ENCODE measurements at places on chromosomes 4 and X. TPM values are rescaled to one million over a fixed set of nuclear protein-coding genes. Genes with fewer than 3 reads are reported as not detected.

TLR10 gene
- total RNA-seq: not detected

UCP1 gene
- total RNA-seq: not detected

ZCCHC12 gene
- not detected for total RNA-seq

FGFBP1 gene
- total RNA-seq: not detected

MOSPD2 gene
- 12.1 TPM for total RNA-seq

UGT2A1 gene
- total RNA-seq: not detected

MTNR1A gene
- not detected for total RNA-seq

CSAG3 gene
- not detected for total RNA-seq

UGT2B10 gene
- not detected for total RNA-seq

C4orf51 gene
- total RNA-seq: not detected

SAGE1 gene
- total RNA-seq: not detected

GRSF1 gene
- 56.0 TPM for total RNA-seq

IL13RA2 gene
- 0.22 TPM for total RNA-seq

MAGEB1 gene
- total RNA-seq: not detected

CEP135 gene
- 6.6 TPM for total RNA-seq

SOD3 gene
- total RNA-seq: under 0.01 TPM

PCDH18 gene
- 0.34 TPM for total RNA-seq

TMEM255A gene
- total RNA-seq: not detected

GPM6B gene
- total RNA-seq: 0.11 TPM

DKK2 gene
- total RNA-seq: under 0.01 TPM

SYN1 gene
- total RNA-seq: 0.17 TPM

CENPVL1 gene
- not detected for total RNA-seq

AASDH gene
- 14.0 TPM for total RNA-seq

GUF1 gene
- 10.5 TPM for total RNA-seq

ZDHHC15 gene
- not detected for total RNA-seq

CTAG2 gene
- not detected for total RNA-seq

GABRA4 gene
- total RNA-seq: not detected

ASIC5 gene
- total RNA-seq: not detected

TAF1 gene
- total RNA-seq: 39.1 TPM

USP46 gene
- total RNA-seq: 12.1 TPM

TLR1 gene
- total RNA-seq: 5.5 TPM

RPL36A gene
- total RNA-seq: 277 TPM

TSPAN5 gene
- 141 TPM for total RNA-seq

ABLIM2 gene
- 1.5 TPM for total RNA-seq

PGRMC2 gene
- total RNA-seq: 13.1 TPM

REELD1 gene
- total RNA-seq: not detected

KDM6A gene
- total RNA-seq: 28.1 TPM

NRK gene
- 0.22 TPM for total RNA-seq

TCEAL6 gene
- not detected for total RNA-seq

RBMXL3 gene
- not detected for total RNA-seq

TMEM150C gene
- 8.3 TPM for total RNA-seq

EDA2R gene
- 1.5 TPM for total RNA-seq

MEPE gene
- total RNA-seq: not detected

PFKFB1 gene
- under 0.01 TPM for total RNA-seq

SATL1 gene
- total RNA-seq: not detected

H2BW2 gene
- total RNA-seq: not detected

XPNPEP2 gene
- total RNA-seq: not detected

CENPVL2 gene
- not detected for total RNA-seq

ASMT gene
- not detected for total RNA-seq

BANK1 gene
- not detected for total RNA-seq

Data from dermis lymphatic vessel endothelial cell (primary cell).